ENCODE measurements at places on chromosomes 12 and 14. TPM values are rescaled to one million over a fixed set of nuclear protein-coding genes. Genes with fewer than 3 reads are reported as not detected.

Gene KRR1
- total RNA-seq, result 141 TPM

Gene PDE3A
- total RNA-seq, result 1.3 TPM

Gene PLEK2
- total RNA-seq, result 3.9 TPM

Gene AICDA
- total RNA-seq, result not detected

Gene DYNC1H1
- total RNA-seq, result 260 TPM

Gene ANKRD33
- total RNA-seq, result 0.10 TPM

Gene GPR135
- 0.63 TPM for total RNA-seq

Data from mononuclear cell (primary cell).